ENCODE measurements at places on chromosomes 6 and 20.

DNA sequence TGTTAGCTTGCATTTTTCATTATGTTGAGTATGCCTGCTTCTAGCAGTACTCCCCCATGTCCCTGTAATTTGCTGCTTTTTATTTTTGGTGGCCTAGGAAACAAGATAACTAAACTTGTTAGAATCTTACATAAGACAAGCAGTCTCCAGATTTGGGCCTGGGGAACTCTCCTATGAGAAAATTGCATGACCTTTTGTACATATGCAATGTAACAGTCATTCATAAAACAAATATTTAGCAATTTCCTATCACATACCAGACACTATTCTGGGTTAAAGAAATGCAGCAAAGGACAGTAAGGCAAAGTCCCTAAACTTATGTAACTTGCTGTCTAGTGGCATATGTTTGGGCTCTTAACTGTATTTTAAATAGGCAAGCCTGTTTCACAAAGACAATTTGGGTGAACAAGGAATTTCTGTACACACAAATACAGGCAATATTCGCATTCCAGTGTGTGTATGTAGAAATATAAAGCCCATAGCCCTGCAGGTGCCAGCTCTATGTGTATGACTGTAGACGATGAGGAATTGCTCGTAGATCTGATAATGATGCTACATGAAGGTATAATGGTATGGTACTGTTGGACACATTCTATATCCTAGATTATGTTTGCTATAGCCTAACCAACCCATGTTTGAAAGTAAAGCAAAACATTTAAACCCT, 305.2 kb upstream of the CITED2 start:
- DNase-seq = no peak

DNA sequence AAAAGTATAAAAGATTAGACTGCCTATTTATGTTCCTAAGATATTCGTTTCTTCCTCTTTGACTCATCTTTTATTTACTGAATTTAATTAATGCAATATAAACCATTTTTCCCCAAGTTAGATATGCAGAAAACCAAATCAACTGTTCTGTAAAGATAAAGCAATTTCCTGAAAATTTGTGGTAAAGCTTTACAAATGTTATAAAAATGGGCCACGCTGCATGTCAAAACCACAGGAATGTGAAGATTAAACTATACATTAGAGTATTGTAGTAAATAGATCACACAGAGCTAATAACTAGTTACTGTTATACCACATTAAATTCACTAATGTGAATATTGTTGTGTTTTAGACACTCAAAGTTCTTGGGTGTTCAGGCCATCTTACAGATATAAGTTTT, 83.4 kb downstream of the OPN5 start:
- no peak for DNase-seq

GRCh38 chr6:73006146-73006545, 219.2 kb downstream of the KHDC1L start:
- DNase-seq = no peak

DNA sequence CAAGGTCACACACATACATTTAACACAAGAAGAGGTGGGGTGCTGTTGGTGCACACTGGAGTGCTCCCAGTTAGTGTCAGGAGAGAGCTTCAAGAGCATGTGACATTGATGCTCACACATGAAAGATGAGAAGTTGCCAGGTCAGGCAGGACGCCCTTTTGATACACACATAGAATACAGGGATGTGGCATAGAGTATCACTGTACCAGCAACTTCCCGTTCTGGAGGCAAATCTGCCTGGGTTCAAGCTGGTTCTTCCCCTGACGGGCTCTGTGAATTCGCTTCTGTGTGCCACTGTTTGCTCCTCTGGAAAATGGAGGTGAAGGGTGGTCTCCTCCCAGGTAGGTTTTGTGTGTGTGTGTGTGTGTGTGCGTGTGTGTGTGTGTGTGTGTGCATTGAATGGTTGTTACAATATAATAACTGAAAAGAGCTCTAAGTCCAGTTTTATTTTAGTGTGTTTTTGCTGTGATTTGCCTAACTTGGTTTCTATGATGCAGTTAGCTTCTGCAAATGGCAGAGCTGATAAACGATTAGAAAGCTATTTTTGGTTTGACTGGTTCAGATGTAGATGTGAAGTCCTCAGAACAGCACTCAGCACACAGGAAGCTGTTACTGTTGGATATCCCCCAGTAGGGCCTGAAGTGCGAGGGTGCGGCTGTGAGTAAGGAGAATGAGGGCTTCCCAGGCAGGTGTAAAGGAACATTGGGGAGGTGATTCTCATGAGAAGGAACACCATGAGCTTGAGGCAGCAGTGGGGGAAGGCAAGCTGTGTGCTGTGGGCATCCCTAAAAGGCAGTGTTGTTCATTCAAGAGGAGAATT, 53.4 kb downstream of the HIVEP1 start:
- no peak for DNase-seq

Measured in stimulated activated CD8-positive, alpha-beta memory T cell treated with anti-CD3 and anti-CD28 coated beads, Interleukin-15, amount 100 ng/mL, for 48 hours (primary cell).